ENCODE measurements at places on chromosomes 2 and 18. TPM values are rescaled to one million over a fixed set of nuclear protein-coding genes. Genes with fewer than 3 reads are reported as not detected.

The POTEI gene
- not detected for polyA plus RNA-seq

GRCh38 chr2:130307850-130308249 is 34.8 kb upstream of the IMP4 start:
- H3K36me3 ChIP-seq = no peaks in the 10 kb centered on the region
- H3K4me1 ChIP-seq = no peaks in the 10 kb centered on the region
- no peak overlapping the region for H3K4me3 ChIP-seq
- DNase-seq = no peak
- H3K27ac ChIP-seq = no peak overlapping the region

GRCh38 chr2:177797808-177798207 is 274.8 kb downstream of the PDE11A start:
- H3K27ac ChIP-seq = no peak overlapping the region
- no peak for DNase-seq
- no peaks in the 10 kb centered on the region for H3K4me1 ChIP-seq
- H3K4me3 ChIP-seq = no peak overlapping the region
- H3K27me3 ChIP-seq = peaks cover 3% of the 10 kb centered on the region

The RESP18 gene
- polyA plus RNA-seq = not detected

The ADCYAP1 gene
- not detected for polyA plus RNA-seq

The UGT1A3 gene
- polyA plus RNA-seq = not detected
